ENCODE measurements at places on chromosomes 5 and 9.

DNA sequence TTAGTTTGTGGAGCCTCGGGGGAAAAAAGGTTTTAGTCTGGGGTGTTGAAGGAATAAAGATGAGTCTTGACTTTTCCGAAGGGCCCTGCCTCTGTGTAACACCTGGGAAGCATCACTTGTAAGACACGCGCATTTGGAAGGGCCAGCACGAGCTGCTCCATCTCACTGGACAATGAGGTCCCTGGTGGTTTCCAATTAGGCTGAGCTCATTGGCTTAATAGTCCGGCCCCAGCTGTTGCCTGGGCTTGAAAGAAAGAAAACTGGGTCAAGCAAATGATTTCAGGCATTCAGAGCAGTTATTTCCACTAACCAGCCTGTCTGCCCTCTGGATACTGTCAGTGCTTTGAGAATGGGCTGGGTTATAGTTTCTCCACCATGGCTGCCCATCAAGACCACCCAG lies 64.5 kb downstream of the NSUN2 start:
- no peak for DNase-seq

DNA sequence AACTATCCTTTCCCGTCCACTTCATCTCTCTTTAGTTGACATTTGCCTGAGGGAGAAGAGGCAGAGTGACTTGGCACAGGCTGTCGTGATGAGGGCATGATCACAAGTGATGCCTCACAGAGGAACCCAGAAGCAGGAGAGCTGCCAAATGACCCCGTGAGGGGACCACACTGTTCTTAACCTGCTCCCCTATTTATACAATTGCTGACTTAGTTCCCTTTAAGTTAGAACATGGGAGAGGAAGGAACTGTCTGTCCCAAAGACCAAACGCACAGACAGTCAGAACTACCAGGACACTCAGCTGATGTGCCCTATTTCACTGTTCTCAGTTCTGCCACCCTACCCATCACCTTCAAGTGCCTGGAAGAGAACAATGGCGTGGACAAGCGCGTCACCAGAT lies 73.7 kb downstream of the SLC1A3 start:
- no peak for DNase-seq

GRCh38 chr9:129720865-129721545 lies 31.8 kb downstream of the PTGES start:
- no peak for DNase-seq

- DNase-seq, result no peak
Measured at GRCh38 chr9:115211413-115212124, 93.6 kb upstream of the TNC start.

DNA sequence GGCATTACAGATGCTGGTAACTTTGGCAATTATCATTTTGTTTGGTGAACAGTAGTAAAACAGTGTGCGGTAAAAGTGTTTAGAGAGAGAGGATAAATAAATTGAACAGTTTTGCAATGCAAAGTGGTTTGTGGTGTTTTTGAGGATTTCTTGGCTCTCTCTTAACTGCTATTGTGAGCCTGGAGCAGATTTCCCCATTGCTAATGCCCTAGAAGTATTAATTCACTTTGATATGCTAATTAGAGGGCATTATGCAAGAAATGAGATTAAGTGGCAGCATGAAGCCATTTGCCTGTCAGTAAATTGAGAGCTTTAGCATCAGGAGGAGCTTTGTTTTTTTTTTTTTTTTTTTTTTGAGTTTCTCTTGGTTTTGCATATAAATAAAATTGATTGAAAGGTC lies 8.2 kb downstream of the PBX3 start:
- no peak for DNase-seq

DNA sequence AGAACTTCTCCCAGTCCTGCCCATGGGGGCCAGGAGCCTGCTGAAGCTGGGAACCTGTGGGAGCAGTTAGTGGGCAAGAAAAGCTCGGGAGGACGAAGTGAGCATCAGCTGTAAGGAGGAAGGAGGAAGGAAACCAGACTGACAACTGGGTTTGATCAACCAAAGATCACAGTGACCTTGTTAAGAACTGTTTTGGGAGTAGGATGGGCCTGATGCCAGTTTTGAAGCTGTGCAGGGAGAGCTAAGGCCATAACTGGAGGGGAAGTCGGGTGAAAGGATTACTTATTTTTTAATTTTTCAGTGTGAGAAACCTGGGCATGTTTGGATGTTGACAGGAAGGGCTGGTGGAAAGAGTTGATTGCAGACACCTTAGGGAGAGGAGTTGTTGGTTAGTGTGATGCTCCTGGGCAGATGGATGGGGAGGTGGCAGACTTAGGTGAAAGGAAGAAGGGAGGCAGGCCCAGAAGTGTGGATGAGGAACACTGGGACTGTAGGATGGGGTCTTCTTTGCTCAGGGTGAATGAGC lies 58.3 kb upstream of the KLF4 start:
- no peak for DNase-seq

DNA sequence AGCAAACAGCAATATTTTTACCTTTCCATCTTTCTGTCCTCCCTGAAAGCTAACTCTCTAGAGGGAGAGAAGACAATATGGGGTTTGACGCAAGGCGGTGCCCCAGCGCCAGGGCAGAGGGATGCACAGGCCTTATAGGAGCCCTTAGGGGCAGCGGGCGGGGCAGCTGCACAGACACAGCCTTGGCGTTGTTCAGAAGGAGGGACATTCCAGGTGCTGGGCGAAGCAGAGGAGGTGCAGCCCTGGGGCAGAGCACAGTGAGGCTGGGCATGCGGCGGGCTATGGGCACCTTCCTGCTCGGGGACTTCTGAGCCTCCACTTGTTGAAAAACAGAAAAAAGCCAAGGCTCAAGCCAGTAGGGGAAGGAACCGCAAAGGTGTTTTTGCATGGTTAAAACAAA lies 33.7 kb upstream of the BICD2 start:
- no peak for DNase-seq

DNA sequence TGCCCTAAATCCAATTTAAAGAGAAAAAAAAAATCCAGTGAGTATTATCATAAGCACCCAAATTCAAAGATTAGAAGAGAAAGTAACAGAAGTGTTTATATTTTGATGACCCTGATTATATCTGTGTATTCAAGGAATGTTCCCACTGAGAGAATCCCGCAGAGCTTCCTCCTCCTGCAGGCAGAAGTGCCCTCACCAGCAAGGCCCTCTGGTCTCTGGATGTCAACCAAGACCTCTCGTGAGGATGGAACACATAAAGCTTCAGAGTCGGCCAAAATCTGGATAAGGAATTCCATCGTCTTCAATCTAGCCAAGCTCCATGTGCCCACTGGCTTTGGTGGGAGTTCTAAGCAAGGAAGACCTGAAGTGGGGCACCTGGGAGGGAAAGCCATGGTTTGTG lies 18.1 kb downstream of the PTCH1 start:
- no peak for DNase-seq

DNA sequence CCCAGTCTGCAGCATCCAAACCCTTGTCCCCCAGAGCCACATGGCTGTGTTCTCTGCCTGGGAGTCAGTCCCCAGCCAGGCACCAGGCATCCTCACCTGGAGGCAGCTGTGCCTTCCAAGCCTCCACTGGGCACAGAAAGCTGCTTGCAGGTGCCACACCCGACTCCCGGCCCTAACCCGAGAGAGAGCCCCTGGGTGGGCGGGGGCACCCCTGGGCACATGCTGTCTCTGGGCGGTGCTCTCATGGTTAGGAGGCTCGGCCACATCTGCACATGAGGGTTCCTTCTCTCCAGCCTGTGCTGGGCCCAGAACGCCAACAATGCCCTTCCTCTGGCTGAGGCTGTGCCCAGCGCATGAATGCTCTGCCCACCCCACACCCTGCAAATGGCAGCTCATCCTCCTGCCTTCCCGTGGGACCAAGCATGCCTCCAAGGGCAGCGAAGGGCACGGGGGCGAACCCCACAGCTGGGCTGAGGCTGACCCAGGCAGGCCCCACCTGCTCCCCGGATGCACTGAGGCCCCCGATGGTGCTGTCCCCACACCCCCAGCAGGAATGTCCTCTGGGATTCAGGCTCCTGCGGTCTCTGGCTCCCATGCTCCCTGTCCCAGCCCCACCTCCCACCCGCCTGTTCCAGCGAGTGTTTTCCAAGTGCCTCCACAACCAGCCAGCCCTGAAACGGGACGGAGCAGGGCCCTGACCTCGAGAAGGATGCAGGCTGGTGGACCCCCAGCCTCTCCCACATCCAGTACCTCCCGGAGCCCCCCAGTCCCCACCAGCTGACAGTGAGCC lies 22.5 kb upstream of the CAMSAP1 start:
- no peak for DNase-seq

DNA sequence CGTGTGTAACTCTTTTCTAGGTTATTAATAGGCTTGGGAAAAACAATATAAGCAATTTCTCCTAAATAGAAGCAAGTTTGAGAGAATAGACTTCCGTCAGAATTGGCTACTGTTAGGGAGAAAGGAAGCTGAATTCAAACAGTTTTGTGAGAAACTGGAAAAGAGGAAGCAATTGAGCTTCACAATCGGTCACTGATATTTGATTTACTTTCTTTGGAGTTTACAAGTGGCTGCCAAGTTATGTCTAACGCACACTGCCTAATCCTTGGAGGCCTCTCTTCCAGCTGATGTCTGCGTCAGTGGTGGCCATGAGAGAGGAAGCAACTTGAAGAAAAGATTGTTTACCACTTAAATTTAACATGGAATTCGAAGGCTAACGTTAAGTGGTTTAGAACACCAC lies 319.5 kb downstream of the ADGRV1 start:
- no peak for DNase-seq

DNA sequence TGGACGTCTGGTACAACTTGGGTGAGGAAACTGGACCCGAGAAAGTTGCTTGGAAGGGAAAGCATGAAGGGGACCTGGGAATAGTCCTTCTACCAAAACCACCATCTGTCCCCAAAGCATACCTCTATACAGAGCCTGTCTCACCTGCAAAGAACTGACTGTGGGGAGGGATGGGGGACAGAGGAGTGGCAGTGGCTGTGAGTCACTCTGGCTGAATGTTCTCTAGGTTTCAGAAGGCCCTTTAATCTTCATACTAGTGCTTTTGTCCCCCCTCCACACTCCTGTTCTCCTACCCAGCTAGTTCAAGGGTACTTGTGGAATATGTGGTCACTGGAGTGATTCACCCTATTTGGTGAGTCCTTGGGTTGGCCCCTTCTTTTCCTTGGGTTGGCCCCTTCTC lies 109.3 kb upstream of the RUSC2 start:
- DNase-seq, result no peak

- DNase-seq, result no peak
Measured at GRCh38 chr5:79186455-79186854, 49.5 kb upstream of the JMY start.

DNA sequence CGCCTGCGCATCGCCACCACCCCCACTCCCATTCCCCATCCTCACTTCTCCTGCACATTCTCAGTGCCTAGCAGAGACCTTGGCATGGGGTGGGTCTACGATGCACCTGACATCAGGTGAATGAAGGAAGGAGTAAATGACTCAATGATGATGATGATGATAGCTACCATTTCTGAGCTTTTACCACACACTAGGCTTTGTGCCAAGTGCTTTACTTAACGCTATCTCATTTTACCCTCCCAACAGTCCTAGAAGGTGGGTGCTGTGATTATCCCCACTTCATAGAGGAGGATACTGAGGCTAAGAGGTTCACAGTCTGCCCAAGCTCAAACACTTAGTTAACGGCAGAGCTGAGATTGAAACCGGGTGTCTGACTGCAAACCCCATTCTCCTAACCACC lies 27.1 kb downstream of the CAMK2A start:
- DNase-seq, result no peak

DNA sequence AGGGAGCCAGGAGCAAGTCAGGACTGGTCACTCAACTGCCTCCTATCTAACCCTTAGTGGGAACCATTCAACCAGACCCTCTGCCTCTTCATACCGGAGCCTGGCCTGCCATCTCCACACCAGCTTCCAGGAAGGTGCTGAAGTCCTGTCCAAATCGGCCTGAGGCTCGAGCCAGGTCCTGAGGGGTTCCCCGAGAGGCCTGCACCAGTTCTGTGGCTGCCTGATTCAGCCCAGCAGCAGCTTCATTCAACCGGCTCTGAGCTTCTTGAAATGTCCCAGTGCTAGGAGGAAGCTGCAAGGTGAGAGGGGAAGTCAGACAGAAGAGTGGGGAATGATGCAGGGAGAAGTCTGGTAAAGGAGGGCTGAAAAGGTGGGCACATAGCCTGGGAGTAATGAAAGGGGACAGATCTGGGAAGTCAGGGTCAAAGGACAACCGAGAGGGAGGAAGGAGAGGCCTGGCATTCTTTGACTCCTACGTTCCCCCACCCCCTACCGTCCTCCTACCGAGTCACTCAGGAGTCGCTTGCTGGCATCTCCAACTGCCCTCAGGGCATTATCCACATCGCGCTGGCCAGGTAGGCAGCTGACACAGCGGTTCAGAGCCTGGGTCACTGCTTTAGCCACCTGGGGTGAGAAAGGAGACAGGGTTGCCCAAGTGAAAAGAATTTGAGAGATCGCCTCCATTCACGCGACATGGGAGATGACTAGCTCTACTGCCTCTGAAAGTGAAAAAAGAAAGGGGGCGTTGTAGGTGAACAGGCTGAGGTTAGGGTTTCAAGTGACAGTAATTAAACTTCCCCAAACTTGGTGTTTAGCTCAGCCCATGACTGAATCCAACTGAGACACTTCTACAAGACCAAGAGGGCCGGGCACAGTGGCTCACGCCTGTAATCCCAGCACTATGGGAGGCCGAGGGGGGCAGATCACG lies 20.2 kb downstream of the TLN1 start:
- DNase-seq, result no peak

- DNase-seq, result no peak
Measured at GRCh38 chr5:78727786-78728761, 79.5 kb upstream of the LHFPL2 start.

- DNase-seq, result no peak
Measured at GRCh38 chr9:131012396-131012917, 3.5 kb downstream of the LAMC3 start.

DNA sequence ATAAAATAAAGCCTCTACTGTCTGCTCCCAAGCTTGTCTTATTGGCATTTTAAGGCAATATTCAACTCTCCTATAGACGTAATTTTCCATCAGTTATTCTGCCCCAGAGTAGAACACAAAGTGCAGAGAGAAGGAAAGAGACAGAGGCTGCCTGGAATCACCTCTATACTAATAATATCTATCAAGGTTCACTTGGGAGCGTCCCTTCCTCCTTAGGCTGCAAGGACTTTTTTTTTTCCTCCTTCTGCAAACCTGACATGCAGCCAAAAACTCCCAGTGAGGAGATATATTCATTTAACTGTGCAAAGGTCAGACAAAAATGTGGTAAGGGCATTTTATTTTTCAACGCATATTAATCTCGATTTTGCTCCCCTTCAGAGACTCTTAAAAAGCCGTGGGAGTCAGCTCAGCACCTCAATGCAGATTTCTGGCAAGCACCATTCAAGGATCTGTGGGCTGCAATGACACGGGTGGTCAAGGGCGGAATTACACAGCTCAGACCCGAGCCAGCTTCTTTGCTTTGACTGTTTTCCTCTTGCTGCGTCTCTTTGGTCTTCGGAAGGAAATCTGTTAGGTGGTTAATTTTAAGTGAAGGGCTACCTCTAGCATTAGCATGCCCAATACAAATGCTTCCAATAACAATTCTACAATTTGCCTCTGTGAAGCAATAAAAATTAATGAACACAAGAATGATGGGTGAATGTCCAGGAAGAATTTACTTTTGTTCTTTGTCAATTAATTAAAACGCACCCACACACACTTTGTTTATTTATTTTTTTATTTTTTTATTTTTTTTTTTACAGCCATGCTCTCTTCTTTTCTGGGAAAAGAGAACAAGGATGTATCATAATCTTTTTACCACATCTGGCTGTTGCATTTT lies 587.7 kb upstream of the GRAMD2B start:
- no peak for DNase-seq

GRCh38 chr9:69425136-69425801 lies 100.3 kb downstream of the ENTREP1 start:
- DNase-seq, result no peak

GRCh38 chr9:121399883-121400607 lies 30.0 kb upstream of the STOM start:
- no peak for DNase-seq

- DNase-seq, result no peak
Measured at GRCh38 chr5:149640350-149640999, 59.2 kb downstream of the ARHGEF37 start.

Data from activated naive CD4-positive, alpha-beta T cell (primary cell).